Endothelial cell of umbilical vein (primary cell): ENCODE measurements at places on chromosomes 12 and 14. TPM values are rescaled to one million over a fixed set of nuclear protein-coding genes. Genes with fewer than 3 reads are reported as not detected.

DNA sequence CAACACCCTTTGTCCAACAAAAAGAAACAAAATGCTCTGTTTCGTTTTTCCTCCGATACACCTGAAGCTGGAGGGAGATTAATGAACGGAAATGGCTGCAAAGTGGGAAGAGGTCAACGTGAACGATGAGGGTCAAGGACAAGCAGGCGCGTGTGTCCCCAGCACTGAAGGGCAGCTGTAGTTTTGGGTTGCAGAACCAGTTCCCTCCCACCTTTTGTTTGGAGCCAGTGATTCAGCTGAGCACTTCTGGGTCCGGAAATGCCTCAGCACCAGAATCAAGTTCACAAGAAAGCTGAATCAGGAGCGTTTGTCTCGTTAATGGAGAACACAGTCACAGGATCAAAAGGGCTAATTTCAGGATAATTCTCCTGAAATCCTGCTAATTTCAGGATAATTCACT, 51.1 kb upstream of the PWP1 start:
- no peak for DNase-seq

The OTUB2 gene
- 0.53 and 0.70 TPM in 2 replicates for polyA plus RNA-seq

The NXPH4 gene
- 0.07 TPM in 1 of 2 replicates, not detected in the other for polyA plus RNA-seq

The GZMB gene
- polyA plus RNA-seq: not detected in 2 replicates

DNA sequence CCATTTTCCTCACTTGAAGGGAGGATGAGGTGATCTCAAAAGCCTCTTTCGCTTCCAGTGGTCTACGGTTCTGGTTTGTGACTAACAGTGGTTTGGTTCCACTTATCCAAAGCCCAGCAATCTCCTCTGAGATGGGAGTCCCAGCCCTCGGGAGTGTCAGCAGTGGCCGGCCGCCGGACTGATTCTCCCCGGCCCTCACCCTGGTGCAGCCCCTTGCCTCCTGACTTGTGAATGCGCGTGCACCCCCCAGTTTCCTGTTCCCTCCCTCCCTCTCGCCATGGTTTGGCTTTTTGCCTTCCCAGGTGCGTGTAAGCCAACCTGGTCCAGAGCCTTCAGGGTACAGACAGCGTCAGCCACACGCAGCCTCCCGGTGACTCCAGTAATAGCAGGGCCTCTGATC, 74.5 kb downstream of the B4GALNT3 start:
- no peak for DNase-seq

DNA sequence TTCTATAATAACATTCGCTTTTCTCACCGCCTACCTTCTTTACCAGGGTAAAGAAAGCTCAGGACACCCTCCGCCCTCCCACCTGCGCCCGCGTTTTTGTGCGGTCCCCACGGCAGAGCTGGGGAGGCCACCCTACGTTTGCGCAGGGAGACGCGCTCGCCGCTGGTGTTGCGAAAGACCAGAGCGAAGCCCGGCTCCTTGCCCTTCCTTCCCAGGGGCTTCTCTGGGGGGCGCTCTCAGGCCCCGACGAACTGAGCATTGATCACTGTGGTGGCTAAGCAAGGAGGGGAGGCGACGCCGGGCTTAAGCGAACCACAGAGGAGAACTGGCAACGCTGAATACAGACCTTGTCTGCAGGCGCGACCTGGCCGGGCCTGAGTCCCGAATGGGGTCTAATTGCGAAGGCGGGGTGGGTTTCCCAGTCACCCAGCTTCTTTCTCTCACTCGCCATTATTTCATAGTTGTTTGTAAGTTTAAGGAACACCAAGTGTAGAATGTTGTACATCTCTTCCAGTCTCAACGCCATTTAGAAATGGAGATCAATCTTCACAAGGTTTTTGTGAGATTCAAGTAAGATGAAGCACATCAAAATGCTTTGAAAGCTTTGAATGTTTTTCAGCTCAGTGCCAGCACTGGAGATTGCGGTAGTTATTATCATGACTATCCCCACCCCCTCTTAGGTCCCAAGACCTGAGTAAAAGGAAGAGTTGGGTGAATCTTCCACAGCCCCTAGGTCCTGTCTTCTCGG, 1.7 kb upstream of the NKX2-1 start:
- DNase-seq: no peak

- no peak for DNase-seq
Observed at GRCh38 chr12:127162902-127163301, 1104.1 kb upstream of the TMEM132C start.

GRCh38 chr14:85296456-85297210, 233.3 kb upstream of the FLRT2 start:
- DNase-seq: peak; percentile 67

DNA sequence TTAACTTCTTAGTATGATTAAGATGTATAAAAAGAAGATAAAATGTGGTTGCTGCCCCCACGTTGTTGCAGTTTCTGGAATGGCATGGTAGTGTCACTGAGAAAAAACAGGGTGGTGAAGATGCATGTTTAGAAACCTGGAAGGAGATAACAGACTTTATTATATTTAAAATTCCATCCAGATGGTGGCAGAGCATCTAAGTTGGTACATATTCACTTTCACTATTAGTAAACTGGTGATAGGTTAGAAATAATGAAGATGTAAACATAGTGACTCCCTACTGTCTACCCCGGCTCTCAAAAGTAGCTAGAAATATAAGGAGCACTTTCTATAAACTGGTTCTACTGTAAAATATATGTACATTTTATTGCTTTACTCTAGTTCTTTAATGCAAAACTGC, 279.3 kb downstream of the NPAS3 start:
- DNase-seq: no peak

DNA sequence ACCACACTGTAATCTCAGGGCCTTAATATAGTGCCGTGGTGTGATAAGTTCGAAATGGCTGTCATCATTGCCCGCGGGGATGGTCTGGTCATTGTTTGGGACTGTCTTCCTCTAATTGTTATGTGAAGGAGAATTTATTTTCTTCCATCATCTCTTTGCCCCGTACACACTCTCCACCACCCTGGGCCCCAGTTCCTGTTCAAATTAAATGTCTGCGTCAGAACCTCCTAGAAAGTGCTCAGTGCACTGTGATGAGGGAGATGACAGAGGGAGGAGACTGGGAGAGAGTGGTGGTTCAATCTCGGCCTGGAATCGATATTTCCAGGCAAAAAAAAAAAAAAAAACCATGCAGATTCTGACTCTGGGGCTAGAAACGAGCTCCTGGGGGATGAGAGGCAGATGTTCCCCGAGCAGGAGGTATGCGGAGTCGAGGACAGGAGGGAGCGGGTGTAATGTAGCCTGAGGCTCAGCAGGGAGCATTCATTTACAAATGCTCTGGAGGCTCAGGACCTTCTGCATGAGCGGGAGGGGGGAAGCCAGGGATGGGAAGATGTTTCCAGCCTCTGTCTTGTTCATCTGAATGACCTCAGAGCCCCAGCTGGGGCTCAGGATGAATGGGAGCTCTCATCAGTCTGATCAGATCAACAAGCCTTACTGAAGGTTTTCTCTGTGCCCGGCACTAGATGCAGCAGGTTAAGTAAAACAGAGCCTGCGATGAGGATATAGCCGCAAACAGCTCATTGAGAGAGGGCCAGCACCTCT, 219.5 kb downstream of the TBX5 start:
- DNase-seq: no peak

DNA sequence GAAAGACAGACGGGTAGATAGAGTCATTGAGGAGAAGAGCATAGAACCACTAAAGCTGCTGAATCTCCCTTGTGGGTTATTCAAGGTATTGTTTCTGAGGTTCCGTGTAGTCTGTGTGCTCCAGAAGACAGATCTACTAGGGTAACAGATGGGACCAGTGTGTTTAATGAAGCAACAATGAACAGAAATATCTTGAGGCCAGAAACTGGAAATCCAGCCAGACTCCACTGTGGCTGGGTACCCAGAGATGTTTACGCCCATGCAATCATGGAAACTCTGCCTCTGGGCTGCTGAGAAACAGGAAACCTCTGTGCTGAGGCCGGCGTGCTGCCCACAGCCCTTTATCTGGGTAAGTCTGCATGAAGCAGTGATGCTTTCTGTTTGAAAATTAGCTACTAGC, 8.3 kb downstream of the PROX2 start:
- DNase-seq: peak; percentile 71

DNA sequence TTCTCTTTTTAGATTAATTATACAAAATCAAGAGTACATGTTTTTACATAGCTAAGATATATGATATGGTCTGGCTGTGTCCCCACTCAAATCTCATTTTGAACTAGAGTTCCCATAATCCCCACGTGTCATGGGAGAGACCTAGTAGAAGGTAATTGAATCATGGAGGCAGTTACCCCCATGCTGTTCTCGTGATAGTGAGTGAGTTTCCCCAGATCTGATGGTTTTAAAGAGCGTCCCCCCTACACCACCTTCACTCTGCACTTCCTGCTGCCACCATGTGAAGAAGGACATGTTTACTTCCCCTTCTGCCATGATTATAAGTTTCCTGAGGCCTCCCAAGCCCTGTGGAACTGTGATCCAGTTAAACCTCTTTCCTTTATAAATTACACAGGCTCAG, 21.4 kb upstream of the DRAM1 start:
- DNase-seq: no peak

The CDKN3 gene
- 36.6 and 37.0 TPM in 2 replicates for polyA plus RNA-seq
